ENCODE measurements at places on chromosomes 3 and 15.

GRCh38 chr3:42349765-42350594 lies 60.4 kb downstream of the LYZL4 start:
- DNase-seq, result no peak

DNA sequence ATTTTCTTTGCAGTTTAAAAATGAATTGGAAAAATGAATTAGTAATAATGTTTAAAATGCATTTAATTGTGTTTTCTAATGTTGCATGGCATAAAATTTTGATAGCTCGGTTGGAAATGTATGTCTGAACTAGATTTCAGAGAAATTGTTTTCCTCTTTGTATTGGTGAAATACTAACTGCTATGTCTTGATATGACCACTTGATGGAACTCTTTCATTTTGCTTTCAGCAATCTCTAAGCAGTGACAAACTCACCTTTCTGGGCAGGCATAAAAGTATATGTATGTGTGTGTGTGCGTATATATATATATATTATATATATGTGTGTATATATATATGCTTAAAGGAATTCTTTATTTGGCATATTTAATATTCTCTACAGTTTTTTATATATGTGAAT lies 239.3 kb upstream of the ZNF717 start:
- DNase-seq, result no peak

DNA sequence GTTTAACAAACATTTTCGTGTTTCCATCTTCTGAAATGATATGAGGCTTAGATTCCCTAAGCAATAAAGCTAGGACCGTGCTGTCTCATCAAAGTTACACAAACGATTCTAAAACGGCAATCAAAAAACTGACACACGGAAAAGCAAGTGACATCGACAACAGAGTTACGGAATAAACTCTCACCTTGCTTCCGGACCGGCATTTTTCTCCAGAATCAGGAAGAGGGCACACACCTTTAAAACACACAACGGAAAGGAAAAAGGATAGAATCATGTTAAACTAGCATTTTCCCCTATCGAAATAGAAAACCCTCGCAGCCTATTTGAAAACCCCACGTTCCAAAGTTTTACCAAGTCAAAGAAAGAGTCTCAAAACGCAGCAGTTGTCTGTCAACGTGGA lies 1.4 kb downstream of the DLG1 start:
- peak; percentile 18 for DNase-seq

- no peak for DNase-seq
Measured at GRCh38 chr3:144590854-144591253, 619.2 kb downstream of the DIPK2A start.

DNA sequence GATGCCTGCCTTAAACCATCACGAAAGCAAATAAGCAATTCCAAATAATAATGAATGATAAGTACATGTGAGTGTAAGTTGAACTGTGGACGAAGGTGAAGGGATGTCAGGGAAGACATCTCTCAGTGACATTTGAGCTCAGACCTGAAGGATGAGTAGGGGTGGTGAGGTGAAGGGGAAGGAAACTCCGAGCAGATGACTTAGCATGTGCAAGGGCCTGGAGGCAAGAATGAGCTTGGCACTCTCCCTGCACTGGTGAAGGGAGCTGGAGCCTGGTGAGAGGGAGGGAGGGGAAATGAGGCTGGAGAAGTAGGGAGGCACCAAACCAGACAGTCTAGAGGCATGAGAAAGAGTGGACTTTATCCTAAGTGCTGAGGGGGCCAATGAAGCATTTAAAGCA lies 84.3 kb downstream of the MTHFS start:
- no peak for DNase-seq

GRCh38 chr3:74067296-74067695 lies 442.6 kb upstream of the PDZRN3 start:
- DNase-seq, result no peak

DNA sequence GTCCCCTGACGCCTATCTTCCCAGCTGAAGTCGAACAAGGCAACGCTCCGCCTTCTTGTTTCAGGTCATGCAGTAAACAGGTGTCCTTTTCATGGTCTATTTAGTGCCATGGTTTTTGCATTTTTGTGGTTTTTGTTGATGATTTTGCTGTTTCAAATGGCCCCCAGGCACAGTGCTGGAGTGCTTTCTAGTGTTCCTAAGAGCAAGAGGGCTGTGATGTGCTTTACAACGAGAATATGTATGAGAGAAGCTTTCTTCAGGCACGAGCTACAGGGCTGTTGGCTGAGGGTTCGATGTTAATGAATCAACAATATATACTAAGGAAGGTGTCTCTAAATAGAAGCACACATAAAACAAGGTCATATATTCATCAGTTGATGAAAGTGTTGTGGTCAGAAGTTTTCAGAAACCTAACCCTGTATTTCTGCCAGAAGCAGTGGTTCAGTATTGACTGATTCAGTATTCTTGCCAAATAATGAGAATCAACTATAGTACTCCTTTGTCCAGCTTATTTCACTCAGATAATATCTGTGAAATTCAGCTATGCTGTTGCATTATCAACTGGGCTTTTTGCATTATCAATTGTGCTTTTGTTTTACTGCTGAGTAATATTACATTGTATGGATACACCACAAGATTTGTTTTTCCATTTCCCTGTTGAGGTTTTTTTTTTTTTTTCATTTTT lies 18.5 kb downstream of the LIMD1 start:
- DNase-seq, result peak; percentile 32

GRCh38 chr15:101376615-101377395 lies 81.8 kb upstream of the SNRPA1 start:
- no peak for DNase-seq

DNA sequence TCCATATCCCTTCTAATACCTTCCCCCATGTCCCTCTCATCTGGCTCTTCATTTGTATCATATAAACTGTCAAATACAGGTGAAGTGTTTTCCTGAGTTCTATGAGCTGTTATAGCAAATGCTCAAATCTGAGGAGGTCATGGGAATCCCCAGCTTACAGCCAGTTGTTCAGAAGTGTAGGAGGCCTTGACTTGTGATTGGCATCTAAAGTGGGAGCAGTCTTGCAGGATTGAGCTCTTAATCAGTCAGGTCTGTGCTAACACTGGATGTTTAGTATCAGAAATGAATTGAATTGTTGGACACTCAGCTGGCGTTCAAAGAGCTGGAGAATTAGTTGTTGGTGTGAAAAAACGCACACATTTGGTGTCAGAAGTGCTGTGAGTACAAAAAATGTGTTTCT lies 65.0 kb downstream of the IFT57 start:
- no peak for DNase-seq

GRCh38 chr15:38300395-38300794 lies 47.8 kb downstream of the SPRED1 start:
- no peak for DNase-seq

DNA sequence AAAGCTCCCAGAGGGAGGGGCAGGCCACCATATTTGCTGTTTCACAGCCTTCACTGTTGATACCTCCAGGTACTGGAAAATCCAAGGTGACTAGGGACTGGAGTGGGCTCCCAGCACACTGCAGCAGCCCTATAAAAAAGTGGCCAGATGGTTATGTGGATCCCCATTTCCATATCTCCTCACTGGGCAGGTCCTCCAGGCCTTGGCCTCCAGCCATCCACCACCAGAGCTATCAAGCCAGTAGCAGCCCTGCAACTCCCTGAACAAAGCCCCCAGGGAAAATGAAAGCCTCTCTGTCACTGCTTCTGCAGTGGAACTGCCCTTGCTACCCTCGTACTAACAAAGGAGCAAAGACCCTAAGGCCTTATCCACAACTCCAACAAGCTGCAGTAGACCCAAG lies 58.4 kb downstream of the ILDR1 start:
- no peak for DNase-seq

DNA sequence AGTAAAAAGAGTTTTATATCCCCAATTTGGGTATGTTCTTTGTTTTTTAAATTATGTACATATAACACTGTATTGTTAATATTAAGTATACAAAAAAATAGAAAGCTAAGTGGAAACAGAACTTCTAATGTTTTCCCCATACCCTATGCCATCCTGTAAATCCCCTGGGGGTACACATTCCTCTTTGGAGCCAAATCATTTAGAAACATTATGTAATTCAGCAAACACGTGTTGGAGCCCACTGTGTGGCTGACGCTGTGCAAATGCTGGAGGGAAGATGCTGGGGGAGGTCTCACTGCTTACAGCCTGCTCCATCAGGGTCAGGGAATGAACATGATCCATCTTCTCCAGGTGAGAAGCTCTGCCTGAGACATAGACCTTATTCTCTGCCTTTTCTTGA lies 52.8 kb downstream of the CRTC3 start:
- DNase-seq, result no peak

DNA sequence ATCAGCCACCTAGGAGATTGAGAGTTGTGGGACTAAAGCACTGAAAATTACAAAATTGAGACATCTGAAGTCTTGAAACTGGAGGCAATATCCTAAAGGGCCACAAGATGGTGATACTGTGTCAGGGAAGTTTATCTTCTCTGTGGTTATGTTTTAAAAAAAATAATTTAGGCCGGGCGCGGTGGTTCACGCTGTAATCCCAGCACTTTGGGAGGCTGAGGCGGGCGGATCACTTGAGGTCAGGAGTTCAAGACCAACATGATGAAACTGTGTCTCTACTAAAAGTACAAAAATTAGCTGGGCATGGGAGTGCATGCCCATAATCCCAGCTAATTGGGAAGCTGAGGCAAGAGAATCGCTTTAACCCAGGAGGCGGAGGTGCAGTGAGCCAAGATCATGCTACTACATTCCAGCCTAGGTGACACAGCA lies 17.9 kb upstream of the NIT2 start:
- peak; percentile 35 for DNase-seq

GRCh38 chr3:53773611-53774368 lies 72.4 kb downstream of the CHDH start:
- DNase-seq, result peak; percentile 59

DNA sequence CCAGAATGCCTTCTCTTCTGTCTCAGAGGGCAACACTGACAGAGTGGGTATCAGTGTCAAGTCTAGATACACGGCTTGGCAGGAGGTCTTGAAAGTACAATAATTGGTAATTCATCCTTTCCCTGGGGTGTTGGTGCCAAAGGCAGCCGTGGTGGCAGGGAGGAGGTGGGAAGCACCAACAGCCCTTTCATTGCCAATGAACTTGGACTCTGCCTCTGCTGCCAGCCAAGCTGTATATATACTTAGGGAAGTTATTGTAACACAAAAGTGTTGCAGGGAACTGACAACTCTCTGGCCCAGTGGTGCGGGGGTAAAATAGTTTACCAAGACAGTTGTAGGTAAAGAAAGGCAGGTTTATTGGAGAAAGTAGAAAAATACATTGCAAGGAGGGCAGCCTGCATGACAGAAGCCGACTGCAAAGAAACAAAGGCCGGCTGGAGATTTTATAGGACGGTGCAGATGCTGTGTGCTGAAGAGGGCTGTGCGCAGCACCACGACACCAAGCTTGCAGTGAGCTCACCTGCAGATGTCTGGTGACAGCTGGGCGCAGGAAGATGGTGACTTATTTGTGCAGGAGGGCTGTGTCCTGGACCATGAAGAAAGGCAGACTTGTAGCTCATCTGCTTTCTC lies 4.0 kb upstream of the FAM3D start:
- DNase-seq, result no peak

GRCh38 chr3:89889386-89889785 lies 782.0 kb downstream of the EPHA3 start:
- DNase-seq, result no peak

DNA sequence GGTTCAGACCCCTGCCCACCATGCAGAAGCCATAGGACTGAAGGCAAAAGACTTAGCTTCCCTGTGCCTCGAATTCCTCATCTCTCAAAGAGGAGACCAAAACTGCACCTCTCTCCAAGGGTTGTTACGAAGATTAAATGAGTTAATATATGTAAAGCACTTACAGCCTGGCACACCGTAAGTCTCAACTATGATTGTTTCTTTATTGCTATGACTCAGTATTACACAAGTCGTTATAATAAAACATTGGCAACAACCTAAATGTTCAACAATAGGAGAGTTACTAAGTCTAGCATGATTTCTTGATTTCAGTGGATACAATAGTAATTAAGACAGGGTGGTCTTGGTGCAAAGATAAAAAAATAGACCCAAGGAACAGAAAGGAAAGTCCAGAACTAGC lies 19.6 kb upstream of the FGD5 start:
- DNase-seq, result no peak

- no peak for DNase-seq
Measured at GRCh38 chr3:126551839-126552687, 6.7 kb downstream of the C3orf22 start.

DNA sequence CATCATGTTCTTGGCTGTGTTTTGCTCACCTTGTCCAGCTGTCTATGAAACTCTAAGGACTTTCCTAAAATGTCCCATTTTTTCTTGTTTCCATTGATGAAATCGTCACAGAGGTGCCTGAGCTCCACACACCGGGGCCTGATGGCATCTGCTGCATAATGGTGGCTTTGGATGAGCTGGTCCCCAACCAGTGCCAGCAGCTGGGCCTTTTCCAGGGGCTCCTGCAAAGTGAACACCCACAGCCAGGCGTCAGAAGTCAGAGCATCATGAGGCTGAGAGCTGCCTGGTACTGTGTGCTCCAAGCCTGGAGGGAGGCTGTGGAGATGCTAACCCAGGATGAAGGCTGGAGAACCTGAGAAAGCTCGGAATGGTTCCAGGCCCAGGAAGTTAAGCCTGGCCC lies 46.9 kb downstream of the B3GNT5 start:
- DNase-seq, result no peak

DNA sequence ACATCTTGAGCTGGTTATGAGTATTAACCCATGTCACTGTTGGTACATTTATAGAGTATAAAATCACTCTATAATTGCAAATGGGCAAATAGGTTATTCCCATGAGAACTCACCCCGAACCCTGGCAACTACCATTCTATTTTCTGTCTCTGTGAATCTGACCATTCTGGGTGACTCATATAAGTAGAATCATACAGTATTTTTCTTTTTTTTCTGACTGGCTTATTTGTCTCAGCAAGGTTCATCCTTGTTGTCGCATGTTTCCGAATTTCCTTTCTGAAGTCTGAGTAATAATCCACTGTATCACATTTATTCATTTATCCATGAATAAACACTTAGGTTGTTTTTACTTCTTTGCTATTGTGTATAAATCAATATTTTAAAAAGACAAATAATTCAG lies 59.9 kb upstream of the CHRM5 start:
- DNase-seq, result no peak

DNA sequence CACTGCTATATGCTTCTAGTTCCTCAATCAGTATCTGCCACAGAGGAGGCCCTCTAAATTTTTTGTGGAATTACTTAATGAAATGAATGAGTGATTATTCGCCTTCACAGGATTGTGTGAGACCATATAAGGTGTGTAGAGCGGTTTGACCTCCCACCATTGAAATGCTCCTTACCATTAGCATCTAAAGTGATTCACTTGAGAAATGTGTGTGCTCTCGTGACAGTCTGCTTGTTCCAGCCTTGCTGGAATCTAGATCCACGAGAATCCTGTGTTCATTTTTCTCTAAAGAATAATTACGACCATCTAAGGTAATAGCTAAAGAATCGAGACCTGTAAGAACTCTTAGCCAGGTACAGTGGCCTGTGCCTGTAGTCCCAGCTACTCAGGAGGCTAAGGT lies 126.9 kb downstream of the FNDC3B start:
- DNase-seq, result no peak

DNA sequence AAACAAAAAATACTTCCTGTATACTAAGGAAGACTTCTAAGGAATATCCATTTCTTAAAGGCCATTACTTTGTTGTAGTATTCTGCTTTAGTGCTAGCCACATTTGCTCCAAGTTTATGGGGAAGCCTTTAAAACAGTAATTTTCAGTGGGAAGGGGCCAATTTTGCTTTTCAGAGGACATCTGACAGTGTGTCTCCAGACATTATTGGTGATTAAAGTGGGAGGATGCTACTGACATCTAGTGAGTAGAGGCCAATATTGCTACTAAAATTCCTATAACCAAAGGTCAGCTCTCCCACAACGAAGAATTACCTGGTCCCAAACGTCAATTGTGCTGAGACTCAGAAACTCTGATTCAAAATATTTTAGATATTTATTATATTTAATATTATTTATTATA lies 24.8 kb downstream of the SLC28A2 start:
- DNase-seq, result peak; percentile 37

GRCh38 chr3:184629555-184630160 lies 68.1 kb downstream of the EPHB3 start:
- DNase-seq, result no peak
